ENCODE measurements at places on chromosomes 7 and 10.
A peak's percentile ranks its signal among the peaks of the same experiment; 100 is the strongest.

DNA sequence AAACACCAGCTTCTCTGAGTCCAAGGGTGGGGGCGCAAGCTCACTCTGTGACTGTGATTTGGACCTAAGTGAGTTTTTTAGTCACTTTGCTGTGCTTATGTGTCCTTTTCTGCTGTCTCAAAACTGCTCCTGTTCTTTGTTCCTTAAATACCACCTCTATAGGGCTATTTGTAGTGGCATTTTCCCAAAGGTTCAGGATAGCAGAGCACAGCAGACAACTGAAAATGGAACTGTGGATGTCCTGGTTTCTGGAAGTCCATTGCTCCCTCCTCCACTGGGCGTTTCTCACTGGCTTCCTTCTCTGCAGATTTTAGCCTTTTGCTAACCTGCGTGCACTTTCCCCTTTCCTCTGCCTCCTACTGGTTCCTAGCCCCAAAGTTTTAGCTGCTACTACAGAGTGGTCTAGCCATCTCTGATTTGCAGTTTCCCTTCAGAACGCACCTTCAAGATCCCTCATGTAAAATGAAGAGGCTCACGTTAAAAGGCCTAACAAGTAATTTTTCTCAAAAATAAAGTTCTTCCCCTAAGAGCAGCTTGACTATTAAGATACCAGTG lies 25.6 kb downstream of the BLVRA start:
- DNase-seq = no peak

- no peak for DNase-seq
Observed at GRCh38 chr7:51847461-51848134, 531.0 kb upstream of the COBL start.

DNA sequence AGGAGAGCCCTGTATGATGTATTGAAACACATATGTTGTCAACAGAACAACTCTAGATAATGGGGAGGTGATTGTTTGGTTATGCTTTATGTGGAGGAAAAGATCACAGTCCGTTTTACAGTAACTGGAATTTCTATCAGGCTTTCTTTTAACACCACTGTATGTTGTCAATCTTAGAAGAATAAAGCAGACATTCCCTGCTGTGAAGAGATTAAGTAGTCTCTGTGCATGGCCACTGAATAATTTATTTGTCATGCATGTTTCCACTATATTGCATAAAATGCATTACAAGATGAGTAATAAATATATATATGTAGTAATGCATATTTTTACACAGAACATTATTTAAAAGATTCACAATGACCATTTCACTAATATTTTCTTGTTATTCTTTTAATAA lies 440.0 kb downstream of the ANKRD7 start:
- no peak for DNase-seq

DNA sequence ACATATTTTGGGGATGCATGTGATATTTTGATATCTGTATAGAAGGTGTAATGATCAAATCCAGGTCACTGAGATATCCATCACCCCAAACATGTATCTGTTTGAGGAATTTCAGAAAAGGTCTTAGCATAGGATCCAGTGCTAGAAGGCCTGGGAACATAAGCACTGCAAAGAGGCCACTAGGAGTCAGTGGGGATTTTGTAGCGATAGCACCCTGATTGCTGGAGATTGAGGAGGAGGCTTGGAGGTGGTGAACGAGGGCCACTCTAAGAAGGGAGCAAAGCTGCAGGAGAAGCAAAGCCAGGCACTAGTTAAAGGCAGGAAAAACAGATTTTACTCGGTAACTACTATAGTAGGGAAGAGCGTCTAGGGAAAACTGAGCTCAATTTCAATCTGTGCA lies 324.0 kb downstream of the LHFPL3 start:
- DNase-seq = no peak

DNA sequence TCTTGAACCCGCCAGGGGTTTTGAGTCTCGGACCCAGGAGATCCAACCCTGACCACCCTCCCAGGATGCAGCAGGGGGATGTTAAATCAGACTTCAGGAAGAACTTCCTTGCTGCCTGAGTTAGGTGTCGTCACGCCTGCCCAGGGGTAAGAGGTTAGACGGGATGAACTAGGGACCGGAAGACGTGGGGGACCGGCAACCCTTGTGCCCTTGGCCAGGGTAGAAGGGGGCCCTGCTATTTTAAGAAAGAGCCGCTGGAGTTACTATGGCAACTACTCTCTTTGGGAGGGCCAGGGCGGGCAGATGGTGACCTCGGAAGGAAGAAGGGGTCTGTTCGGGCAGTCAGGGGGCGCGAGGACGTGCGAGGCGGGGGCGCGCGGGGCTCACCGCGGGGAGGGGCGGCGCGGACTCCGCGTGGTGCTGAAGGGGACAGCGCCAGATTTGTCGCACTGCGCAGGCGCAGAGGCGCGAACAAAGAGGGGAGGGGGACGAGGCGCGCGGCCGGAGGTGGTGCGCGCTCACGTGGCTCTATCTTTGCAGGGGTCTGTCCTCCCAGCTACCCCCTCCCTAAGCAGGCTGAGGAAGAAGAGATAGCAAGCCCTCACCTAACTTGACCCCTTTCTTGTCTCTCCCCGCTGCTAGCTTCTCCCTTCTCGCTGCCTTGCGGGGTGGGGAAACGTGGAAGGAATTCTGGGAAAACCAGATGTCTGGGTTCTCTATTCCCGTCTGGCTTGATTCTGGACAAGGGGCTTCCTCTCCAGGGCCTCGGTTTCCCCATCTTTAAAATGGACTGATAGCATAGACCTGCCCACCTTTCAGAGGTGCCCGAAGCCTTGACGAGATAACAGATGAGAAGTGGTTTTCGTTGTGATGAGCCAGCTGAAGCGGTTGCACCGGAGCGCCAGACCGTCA lies 940 bp upstream of the PSD start:
- peak; percentile 68 for DNase-seq

DNA sequence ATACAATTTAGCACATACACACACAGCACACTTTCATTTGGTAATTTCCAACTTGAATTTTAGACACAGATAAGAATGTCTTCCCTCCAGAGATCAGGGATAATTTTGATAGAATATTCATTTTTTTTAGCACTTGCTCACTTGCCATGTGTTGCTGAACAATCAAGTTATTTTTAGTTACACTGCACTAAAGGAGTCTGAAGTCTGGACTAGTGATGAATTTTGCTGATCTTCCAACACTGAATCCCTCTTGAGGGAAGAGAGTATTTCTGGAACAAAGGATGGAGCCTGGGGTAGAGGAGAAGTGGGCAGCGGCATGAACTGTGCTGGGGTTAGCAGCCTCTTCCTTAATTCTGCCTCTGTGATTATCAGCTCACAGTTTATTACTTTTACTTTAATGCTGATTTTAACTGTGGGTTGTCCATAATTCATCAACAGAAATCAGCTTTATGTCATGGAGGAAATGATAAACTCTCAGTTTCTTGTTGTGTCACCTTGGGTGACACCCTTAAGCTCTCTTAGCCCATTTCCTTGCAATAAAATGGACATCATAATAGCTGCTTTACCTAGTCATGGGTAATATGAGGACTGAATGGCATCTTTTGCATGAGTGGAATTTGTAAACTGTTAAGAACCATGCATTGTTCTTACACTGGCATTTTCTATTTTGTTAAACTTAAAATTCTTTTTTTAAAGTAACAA lies 32.1 kb downstream of the SGPL1 start:
- no peak for DNase-seq

GRCh38 chr7:156979711-156980110 lies 30.2 kb downstream of the NOM1 start:
- no peak for DNase-seq

- no peak for DNase-seq
Observed at GRCh38 chr10:86349474-86349873, 17.1 kb downstream of the GRID1 start.

DNA sequence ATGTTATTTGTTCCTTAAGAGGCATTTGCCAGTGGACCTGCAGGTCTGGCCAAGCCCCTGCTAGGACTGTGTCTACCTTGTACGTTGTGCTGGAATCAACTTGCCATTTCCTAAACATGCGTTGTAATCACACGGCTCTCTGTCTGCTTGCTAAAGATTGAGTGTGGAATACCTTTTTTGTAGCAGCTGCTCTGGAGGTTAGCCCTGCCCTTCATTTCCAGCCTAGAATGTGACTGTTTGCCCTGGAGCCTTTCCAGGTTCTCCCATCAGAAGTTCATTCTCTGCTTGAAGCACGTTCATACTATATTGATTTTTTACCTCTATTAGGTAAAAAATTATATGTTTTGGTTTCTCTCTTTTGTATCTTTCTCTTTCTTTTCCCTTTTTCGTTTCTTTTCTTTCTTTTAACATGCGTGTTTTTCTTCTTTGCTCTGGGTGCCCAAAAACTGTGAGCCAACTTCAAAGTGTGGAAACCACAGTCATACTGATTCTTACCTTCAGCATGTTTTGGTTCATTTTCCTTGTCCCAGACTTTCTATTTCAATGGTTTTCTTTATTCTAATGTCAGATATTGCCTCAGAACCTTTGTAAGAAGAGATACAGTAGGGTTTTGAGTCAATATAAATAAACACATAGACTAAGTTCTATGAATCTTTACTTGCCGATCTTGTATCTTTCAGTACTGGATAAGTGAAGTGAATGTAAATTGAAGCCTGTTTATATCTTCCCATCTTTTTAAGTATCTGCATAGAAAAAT lies 111.9 kb upstream of the RPA3 start:
- DNase-seq = no peak

DNA sequence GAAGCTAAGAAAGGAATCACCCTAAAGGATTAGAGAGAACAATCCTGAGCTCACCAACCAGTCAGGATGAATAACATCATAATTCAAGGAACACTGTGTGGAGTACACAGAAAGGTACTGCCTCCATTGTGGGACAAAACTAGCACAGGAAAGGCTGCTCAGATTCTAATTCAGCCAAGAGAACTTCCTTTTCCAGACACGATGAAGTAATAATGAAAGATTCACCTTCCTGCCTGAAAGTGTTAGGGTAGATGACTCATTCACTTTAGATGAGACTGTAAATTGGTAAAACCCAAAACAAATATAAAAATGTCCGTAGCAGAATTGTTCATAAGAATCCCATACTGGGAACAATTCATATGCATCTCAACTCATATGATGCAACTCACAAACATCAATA lies 167.2 kb downstream of the CDC14C start:
- no peak for DNase-seq

- DNase-seq = no peak
Observed at GRCh38 chr7:112497481-112497880, 16.7 kb downstream of the LSMEM1 start.

DNA sequence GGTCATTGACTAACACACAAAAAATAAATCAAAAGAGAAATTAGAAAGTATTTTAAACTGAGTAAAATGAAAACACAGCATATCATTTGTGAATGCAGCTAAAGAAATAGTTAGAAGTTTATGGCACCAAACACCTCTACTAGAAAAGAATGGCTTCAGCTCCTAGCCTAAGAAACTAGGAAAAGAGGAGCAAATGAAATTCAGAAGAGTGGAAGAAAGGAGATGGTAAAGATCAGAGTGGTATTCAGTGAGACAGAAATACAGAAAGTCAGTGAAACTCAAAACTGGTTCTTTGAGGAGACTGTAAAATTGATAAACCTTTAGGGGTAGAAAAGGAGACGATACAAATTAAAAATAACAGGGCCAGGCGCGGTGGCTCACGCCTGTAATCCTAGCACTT lies 2.7 kb downstream of the EXOC6 start:
- no peak for DNase-seq

Measured in activated T-cell treated with anti-CD3 and anti-CD28 coated beads for 1 hour (primary cell).